Hematopoietic multipotent progenitor cell (in vitro differentiated cells): ENCODE measurements at places on chromosomes 5 and 9. TPM values are rescaled to one million over a fixed set of nuclear protein-coding genes. Genes with fewer than 3 reads are reported as not detected.

DNA sequence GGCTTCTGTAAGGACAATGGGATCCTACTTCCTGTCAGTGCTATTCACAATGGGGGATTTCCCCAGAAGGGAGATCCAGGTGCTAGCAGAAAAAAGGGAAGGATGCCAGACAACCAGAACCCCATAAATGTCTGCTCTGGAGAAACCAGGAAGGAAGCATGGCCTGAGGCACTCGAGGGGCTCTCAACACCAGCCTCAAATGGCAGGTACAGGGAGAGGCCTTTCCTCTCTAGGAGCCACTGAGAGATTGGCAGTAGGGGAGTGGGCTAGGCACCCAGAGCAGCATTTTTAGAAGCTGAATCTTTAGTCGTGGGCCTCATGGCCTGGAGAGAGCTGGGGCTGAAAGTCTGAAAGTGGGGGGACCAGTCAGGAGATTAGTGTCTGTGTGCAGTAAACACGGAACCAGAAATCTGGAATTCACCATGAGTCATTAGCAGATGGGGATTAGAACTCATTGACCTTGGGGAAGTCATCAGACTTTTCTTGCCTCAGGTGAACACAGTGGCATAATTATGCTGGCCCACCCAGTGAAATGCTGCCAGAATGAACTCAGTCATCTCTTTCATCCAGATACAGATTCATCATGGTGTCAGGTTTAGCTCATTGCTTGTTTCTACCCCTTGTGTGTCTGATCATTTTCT, 28.3 kb downstream of the ARHGEF28 start:
- no peak for DNase-seq

- DNase-seq: peak; percentile 51
Measured at GRCh38 chr9:133347515-133347984, 381 bp downstream of the MED22 start.

GRCh38 chr5:157669701-157670097, 1.6 kb upstream of the C5orf52 start:
- DNase-seq: no peak

The HMMR gene
- 0.54 TPM for total RNA-seq

DNA sequence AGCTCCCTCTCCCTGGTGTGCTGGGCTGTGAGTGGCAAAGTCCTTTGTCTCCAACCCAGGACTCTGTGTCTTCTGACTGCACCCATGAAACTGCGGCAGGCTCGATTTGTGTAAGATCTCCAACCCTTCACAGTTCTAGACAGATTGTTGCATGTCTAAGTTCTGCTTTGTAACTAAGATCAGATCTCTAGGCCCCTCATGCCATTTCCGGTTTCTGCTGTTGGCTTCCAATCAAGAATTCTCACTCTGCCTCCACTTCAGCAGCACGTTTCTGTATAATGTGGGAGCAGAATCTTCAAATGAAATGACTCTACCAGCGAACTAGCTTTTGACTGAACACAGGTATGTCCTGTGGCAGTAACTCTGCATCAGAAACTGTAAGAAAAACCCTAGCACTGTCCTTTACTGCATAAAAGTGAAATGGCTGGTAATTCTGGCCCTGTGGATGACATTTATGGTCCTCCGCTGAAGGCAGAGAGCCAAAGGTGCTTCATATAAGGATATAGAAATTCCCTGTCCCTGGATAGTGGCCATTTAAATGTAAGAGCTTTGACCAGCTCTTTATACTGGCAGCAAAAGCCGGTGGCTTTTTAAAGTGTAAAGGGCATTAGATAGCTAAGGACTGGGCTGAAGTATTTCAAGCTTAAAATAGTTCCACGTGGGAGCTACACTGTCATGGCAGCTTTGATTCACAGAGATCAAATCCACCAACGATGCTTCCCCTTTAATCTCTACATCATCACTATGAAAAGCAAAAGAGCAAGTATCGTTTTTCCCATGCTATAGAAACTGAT, 319.0 kb upstream of the CDH6 start:
- peak; percentile 30 for DNase-seq

The GDF9 gene
- 0.54 TPM for total RNA-seq

- no peak for DNase-seq
Measured at GRCh38 chr9:111069183-111069582, 30.9 kb upstream of the LPAR1 start.

The MCTP1 gene
- total RNA-seq: 16.7 TPM

DNA sequence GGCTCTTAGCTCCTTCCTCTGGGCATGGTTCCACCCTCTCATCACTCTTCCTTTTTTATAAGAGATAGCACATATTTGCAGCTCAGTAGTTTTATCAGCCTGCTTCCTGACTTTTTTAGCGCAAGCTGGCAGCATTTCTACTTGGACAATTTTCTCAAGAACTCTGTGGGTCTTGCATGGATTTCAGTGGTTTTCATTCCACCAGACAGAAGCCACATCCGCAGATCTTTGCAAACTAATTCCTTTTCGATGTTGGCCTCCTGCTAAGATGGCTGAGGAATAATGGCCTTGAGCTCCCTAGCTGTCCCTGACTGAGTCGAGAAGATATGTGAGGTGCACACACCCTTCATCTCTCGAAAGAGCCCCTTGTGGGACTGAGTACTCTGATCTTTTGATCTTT, 49.5 kb downstream of the GALNT12 start:
- no peak for DNase-seq

DNA sequence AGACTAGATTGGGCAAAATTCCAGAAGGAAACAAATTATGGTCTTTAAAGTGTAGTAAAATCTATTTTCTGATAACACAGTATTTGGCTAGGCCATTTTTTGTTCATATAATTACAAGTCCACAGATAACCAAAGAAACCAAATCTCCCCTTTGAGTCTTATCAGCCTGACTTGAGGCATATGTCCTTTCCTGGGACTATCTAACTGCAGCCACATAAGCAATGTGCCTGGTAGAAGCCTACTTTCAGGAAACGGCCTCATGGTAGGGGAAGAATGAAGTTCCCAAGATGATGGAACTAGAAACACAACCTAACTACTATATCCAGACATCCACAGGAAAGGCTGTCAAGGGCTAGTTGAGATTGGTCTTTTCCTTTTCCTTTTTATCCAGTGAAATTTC, 130.0 kb downstream of the PIK3R1 start:
- DNase-seq: no peak

The TAS2R1 gene
- not detected for total RNA-seq

DNA sequence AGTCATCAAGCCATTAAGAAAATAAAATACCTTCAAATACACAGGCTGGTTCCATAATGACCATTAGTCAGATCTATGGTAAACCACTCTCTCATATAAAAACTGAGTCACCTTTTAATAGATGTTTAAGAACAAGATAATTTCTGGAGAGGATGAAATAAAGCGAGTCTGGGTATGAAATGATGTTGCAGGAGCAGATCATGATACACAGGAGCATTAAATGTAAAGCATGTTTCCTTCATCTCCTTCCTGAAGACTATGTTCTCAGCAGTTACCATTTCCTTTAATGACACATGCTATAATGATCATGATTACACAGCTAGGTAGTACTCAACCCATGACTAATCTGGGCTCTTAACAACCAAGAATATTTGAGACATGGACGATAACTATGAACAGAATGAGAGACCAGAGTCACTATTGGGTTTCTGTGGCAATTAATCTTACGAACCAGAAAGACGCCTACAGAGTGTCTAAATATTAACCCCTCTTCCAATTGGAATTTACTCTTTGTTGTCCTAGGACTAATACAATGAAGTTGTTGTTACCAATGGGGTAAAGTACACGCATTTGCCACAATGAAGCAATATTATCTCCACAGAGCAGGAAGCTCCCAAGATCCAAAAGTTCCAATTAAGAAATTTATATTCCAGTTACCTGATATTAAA, 105.6 kb downstream of the NR6A1 start:
- no peak for DNase-seq

The PHF24 gene
- under 0.01 TPM for total RNA-seq
